Stimulated activated CD4-positive, alpha-beta T cell treated with anti-CD3 and anti-CD28 coated beads, Interleukin-12 subunit alpha, Interleukin-12 subunit beta, amount 100 ng/mL, for 48 hours (primary cell): ENCODE measurements at places on chromosomes 5 and 9.

- DNase-seq: no peak
Observed at GRCh38 chr9:75061169-75061568, 26.8 kb downstream of the NMRK1 start.

DNA sequence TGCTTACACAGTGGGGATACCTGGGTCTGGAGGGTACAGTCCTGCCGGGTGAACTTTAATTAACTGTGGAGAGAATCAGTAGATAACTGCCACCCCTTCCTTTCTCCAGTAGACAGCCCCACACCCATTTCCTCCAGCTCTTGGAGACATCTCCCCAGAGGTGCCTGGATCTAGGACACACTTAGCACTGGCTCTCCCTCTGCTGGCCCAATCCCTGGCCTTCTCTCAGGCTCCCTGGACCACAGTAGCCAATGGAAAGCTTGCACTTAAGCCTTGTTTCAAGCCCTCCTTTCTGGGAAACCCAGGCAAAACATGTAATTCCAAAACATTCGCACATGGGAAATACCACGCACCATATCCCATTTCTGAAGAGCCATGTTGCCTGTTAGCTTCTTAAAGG lies 169.2 kb upstream of the GAS1 start:
- no peak for DNase-seq

DNA sequence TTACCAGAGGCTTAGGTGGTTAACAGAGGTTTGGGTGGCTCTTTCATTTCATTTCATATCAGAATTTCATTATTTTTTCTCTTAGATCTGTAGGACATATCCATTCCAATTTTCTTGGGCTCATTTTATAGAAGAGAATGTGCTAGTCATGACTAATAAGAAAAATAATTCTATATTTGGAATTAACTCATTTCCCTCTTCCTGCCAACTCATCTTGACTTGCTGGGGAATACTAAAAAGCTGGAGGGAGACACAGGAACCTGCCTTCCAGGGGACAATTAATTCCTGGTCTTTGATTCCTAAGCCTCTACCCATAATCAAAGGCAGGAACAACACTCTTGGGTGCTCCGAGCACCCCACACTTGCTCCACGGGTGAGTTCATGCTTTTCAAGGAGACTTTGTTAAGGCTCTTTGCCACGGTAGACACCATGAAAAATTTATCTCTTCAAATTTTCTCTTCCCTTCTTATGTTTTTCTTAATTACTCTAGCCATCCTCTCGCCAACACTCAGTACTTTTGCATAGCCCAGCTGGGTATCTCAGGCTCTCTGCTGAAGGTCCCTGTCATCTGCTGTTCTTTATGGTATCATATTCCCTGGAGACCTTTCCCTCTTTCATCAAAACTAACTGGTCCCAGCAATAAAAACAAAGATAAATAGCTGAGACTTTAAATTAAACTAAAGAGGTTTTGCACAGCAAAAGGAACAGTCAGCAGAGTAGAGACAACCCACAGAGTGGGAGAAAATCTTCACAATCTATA lies 273.9 kb downstream of the NPR3 start:
- no peak for DNase-seq

- DNase-seq: no peak
Observed at GRCh38 chr5:134453016-134453415, 41.3 kb upstream of the CDKN2AIPNL start.

DNA sequence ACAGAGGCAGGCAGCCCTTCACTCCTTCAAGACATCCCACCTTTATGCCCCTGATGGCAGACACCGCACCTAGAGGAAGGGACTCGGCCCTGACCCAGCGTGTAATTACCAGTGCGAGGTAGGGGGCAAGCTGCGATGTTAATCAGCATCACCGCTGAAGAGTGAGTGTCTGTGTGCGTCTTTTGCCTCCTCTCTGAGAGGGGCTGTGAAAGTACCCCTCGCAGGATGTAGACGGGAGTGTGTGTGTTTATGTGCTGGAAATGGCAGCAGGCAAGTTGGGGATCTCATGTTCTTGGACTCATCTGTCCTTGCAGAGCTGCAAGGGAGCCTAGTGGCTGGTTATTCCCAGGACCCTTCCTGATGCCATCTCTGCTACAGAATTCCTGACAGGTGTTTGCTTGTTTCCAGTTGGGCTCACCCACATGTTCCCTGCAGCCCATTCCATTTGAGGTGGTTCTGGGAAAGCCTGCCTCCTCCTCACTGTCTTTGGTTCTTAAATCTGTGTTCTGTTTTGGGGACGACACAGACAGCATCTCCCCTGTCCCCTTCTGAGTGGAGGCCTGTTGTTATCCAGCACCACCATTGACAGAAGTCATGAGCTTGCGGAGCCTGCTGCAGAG lies 70.5 kb downstream of the ZNF618 start:
- no peak for DNase-seq

GRCh38 chr9:20603524-20604268 lies 18.6 kb downstream of the MLLT3 start:
- no peak for DNase-seq

DNA sequence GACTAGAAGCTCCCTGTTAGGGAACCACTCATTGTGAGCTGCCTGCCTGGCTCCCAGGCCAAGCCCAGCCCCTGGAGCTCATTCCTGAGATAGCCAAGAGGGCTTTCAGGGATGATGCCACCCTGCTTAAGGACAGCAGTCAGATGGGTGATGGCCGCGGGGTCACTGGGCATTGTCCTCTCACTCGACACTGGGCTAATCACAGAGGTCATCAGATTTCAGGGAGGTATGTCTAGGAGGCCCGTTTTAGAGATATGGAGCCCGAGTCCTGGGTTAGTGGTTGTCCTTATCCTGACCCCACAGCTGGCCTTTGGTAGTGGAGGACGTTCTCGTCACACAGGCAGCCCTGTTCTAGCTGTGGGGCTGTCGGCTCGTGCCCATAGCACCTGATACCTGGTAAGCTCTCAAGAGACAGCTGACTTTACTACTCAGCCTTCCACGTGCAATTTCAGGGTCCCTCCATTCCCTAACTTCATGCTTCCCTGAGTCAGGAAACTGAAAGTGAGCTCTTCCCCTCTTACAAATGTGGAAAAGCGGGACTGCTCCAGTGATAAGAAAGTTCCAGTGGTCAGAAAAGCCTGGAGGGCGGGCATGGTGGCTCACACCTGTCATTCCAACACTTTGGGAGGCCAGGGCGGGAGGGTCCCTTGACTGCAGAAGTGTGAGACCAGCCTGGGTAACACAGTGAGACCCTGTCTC lies 7.1 kb upstream of the PTGES start:
- DNase-seq: no peak

DNA sequence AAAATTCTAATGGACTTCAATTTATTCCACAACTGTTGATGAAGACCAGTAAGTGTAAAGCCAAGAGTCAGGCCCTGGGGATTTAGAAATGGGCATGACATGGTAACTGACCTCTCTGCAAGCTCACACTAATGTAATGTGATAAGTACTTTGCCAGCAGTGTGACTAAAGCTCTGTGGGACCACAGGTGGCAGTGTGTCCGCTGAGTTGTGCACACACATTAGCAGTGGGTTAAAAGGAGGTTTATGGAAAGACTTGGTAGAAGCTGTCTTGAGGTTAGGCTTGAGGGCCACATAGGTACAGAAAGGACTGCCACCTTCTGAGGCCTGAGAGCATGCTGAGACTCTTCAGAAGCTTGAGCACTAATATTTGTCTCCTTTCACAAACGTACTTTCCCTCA lies 67.6 kb downstream of the UBAP1 start:
- DNase-seq: no peak

DNA sequence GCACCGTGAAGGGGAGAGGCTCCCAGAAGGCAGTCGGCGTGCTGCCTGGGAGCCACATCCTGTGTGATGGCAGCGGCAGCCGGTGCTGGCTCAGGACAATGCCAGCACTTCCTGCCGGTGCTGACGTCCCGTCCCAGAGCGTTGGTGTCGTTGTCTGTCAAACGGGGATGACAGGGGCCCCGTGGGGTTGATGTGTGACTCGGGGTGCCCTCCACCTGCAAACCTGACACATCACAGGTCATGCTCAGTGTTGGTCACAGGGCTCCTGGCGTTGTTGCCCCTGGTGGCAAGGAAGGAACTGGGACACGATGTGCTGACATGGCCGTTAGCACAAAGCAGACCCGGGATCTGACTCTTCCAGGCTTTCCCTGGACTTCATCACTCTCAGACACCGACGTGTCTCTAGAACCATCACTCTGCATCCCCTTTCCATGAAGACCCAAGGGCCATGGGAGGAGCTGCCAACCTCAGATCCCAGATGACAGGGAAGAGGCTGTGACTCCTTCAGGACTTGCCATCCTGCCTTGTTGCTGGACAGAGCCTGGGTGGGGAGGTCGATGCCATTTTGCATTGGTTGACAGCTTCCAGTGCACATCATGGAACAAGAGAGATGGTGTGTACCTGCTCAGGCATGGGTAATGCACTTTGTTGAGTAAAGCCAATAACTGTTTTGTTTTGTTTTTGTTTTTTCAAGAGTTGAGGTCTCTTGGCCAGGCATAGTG lies 21.5 kb downstream of the PLPP7 start:
- DNase-seq: peak; percentile 30

GRCh38 chr5:111434800-111435199 lies 77.5 kb downstream of the STARD4 start:
- DNase-seq: no peak

- DNase-seq: no peak
Observed at GRCh38 chr9:4508246-4508906, 18.1 kb downstream of the SLC1A1 start.

- DNase-seq: no peak
Observed at GRCh38 chr5:87899208-87899661, 369.4 kb downstream of the TMEM161B start.

GRCh38 chr5:171131497-171131896 lies 177.6 kb upstream of the TLX3 start:
- no peak for DNase-seq

- DNase-seq: peak; percentile 65
Observed at GRCh38 chr5:103139264-103139865, 19.3 kb downstream of the PPIP5K2 start.

GRCh38 chr5:9283473-9283872 lies 262.4 kb downstream of the SEMA5A start:
- DNase-seq: no peak

DNA sequence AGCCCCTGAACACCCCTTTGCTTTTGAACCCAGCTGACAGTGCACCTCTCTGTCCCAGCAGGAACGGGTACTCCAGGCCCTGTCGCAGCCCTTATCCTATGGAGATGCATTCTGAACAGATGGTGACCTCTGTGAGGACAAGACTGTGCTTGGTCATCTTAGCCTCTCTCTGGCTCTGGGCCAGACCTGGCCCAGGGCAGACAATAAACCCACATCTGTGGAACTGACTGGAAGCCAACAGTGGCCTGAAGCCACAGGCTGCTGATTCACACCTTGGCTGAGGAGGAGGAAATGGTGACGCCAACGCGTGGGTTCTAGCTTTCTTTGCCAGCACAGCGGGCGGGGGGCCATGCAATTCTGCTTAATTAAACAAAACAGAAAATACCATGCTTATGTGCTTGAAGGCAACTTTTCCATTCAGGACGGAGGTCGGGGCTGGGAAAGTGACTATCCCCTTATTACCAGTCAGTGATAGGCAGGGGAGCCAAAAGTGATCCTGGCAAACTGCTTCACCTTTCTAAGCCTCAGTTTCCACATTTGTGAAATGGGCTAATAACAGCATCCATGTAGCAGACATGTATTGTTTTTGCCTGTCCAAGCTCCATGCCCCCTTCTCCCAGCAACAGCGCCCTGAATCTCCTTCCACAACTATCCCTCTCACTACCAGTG lies 10.8 kb downstream of the SH3PXD2B start:
- DNase-seq: peak; percentile 54

- no peak for DNase-seq
Observed at GRCh38 chr9:16238623-16239138, 631.8 kb downstream of the BNC2 start.

GRCh38 chr5:100867039-100867562 lies 36.0 kb downstream of the ST8SIA4 start:
- no peak for DNase-seq

- no peak for DNase-seq
Observed at GRCh38 chr9:3508521-3509291, 17.1 kb downstream of the RFX3 start.

- no peak for DNase-seq
Observed at GRCh38 chr5:56100439-56101176, 105.8 kb upstream of the IL6ST start.

DNA sequence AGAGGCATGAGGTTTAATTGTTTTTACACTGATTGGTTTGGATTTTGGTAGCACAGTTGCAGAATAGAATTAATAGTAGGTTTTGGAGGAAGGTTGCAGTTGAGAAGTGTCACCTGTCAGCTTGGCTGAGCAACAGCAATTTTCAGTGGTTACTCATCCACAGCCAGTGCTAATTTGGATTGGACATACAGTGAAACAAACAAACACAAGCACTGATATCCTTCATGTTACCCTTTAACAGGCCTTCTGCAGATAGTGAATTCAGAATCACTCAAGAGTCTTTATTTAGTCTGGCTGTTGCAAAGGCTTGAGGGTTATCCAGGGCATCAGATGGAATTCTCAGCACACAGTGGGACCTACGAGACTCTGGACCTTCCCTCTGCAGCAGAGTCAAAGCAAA lies 31.8 kb upstream of the POU4F3 start:
- DNase-seq: no peak

DNA sequence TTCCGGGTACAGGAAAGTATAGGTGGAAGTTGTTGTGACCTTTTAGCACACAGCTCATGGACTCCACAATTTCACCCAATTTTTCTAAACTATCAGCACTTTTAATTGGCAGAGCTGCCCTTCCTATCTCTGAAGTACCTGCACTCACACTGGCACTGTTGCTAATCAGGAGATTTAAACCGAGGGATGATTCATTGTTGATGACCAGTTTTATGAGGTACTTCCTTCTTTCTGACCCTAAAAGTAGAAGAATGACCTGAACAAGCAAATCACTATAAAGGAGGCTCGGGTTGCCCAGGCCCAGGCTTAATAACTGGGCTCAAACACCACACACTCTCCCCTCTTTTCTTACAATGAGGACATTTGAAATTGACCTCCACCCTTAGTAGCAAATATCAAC lies 105.9 kb downstream of the KCNN2 start:
- no peak for DNase-seq

DNA sequence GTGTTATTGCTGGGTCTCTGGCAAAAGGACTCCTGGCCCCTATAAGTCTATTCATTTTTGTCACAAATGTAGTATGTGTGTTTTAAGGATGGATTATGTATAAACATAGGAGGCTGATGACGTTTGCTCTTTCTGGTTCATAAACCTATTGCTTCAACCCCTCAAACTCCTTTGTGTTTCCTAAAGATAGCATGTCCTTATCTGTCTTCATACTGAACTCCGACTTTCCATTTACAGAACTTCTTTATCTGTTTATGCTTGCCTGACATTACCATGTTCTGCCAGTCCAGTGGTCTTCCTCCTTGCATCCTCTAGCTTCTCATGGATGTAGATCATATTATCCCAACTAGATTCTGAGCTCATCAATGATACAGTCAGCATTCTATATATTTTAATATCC lies 46.1 kb downstream of the ARHGEF28 start:
- no peak for DNase-seq

DNA sequence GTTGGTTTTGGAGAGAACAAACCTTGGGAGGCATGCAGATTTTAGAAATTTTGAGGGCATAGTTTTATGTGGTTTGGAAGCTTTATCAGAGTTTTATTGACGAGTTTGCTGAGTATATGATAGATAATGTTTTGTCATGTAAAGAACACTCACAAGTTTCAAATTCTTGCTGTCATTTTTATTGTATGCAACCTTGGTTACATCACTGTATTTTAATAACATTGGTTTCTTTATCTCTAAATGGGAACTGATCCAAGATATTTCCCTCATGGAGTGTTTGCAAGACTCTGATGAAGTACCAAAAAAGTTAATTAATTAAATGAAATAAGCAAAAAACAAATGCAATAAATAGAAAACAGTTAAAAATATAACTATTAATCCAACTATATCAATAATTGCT lies 170.3 kb downstream of the SMC2 start:
- DNase-seq: no peak

- no peak for DNase-seq
Observed at GRCh38 chr5:90050103-90050502, 359.5 kb downstream of the CETN3 start.
